Temporal lobe (tissue), 4 donors: ENCODE measurements at places on chromosomes 5 and 9. TPM values are rescaled to one million over a fixed set of nuclear protein-coding genes. Genes with fewer than 3 reads are reported as not detected.

Gene IFNE
- not detected for total RNA-seq

Gene DMRTA1
- 0.25 TPM for total RNA-seq

Gene NUTM2F
- not detected for total RNA-seq

Gene NR2F1-AS1
- 50.4 TPM for total RNA-seq

Gene ZFR
- total RNA-seq, result 104 TPM

Gene PTBP3
- total RNA-seq, result 32.0 TPM
